Calu3 (cell line): ENCODE measurements at places on chromosomes 6 and 20.

DNA sequence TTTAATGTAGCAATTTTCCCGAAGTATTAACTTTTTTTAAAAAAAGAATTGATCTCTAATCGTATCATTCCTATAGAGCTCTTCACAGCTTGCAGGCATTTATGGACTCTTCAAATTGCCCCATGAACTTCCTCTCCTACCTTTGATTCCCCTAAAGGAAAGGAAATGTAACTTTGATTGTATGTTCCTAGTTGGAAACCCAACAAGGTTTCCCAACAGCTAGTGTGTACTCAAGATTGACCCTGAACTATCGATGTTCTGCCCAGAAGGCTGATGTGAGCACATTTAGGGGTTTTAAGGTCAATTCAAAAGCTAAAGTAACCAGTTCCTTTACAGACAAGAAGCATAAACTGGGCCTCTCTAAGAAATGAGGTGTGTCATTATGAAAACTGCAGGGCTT is 491.7 kb downstream of the PTPRT start:
- no peak for DNase-seq

DNA sequence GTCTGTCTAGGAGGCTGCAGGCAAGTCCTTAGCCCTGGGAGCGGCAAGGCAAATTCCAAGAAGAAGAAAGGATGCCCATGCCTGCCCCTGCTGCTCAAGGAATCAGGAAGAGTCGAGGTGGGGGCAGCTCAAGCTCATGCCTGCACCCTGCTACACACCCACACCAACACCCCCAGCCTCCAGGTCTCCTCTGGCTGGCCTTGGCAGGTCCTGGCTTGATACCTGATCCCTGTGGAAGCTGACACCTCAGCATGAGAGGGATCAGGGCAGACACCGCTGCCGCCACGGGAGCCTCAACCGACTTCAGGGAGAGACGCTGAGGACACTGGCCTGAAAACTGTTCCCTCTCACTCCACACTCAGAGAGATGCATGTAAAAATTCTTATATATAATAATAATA is 35.5 kb upstream of the MAFB start:
- DNase-seq: no peak

DNA sequence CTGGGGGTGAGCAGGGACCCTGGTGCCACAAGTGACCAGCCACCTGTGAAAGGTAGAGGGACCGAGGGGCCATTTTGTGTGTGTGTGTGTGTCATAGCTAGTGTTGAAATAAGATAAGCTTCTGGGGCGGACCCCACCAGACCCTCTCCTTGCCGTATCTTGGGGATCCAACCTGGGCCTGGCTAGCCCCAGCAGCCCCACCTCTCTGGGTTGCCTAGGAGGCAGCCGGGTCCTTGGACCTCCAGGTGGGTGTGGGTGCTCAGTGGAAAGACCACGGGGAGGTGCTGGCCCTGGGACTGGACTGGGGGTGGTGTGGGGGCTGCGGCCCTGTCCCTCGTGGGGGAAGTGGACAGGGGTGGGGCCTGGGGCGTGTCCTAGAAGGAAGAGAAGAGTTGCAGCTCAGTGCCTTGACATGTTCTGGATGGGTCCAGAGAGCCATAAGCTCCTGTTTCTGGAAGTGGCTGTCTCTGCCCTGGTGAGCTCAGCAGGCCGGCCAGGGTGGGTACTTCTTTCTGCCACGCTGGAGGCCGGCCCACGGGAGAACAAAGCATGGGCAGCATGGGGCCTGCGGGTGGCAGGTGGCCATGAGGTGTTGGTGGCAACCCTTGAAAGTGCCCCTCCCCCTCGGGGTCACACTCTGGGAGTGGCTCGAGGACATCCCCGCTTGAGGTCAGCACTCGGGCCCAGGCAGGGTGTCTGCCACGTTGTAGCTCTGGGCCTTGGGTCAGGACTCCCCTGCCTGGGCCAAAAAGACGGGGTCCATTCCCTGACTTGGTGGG is 8.4 kb downstream of the RBBP8NL start:
- DNase-seq: no peak

DNA sequence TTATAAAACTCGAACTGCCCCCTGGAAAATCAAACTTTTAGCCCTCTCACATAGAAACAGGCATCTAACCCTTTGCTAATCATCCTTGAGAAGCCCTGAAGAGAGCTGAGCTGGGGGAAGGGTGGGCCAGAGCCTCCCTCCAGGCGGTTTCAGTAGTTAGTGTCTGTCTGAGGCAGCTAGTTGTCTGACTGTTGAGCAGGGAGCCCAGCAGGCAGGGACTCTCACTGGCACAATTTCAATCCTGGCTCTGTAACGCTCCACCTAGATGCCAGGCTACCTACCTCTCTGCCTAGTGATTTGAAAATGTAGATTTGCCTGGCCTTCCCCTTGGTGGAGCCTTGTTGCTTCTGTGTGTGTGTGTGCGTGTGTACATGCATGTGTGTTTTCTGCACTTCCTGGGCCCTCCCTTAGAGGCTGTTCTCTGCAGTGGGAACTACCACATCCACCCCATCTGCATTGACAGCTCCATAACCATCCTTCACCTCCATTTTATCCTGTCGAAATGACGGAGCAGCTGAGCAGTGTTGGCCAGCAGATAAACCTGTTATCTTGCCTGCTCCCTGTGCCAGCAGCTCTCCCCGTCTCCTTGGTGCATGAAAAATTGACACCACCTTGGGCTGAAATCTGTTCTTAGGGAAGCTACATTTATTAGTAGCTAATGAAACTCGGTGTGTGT is 69.6 kb upstream of the VSTM2L start:
- DNase-seq: no peak

- no peak for DNase-seq
These were observed 213.0 kb downstream of the FRK start for GRCh38 chr6:115847671-115848070.

GRCh38 chr20:11847827-11848226 is 69.9 kb upstream of the BTBD3 start:
- DNase-seq: no peak

DNA sequence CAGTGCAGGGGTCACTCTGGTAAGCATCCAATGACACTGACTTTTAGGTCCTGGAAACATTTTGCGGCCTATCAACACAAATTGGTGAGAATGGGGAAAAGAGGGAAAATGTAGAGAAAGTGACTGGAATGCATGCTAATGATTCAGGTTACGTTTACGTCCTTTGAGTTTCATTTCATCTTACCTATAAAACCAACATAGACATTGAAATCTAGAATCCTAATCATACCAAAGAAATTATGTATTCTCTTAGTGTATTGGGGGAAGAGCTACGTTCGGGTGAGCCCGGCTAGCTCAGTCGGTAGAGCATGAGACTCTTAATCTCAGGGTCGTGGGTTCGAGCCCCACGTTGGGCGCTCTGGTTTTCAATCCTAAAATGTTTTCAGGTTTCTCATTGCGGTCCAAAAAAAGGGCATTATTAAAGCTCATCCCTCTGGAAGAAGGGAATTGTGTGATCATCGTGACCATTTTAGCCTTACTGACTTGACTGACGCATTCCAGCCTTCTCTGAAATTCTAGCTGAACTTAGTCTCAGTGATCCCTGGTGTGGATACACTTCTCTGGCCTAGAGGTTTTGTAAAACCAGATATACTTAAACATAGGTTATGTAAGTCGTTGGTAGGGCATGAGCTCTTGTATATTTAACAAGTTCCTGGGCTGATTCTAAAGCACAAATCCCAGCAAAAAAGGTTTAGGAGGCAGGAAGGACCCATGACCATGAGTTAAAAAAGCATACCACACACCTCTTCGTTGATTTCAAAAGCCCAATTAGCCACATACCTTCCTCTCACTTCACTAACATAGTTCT is 18.3 kb downstream of the HMGN4 start:
- DNase-seq: peak; percentile 81

GRCh38 chr6:22670605-22671004 is 101.2 kb downstream of the HDGFL1 start:
- no peak for DNase-seq

GRCh38 chr20:37365760-37366638 is 20.1 kb downstream of the SRC start:
- no peak for DNase-seq
